BJ (cell line): ENCODE measurements at places on chromosomes 7 and 10.
A peak's percentile ranks its signal among the peaks of the same experiment; 100 is the strongest.

DNA sequence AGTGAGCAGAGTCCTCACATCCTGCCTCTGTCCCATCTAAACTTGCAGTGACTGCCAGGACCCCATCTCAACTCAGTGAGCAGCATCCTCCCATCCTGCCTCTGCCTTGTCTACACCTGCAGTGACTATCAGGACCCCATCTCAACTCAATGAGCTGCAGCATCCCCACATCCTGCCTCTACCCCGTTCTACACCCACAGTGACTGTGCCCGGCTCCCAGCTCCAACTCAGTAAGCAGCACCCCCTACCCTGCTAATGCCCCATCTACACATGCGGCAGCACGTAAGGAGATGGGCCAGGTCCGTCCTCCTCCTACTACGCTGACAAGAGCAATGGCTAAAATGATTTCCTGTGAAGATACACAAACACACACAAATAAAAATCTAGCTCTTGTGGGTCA is 65.5 kb downstream of the TNS3 start:
- no peak for DNase-seq

GRCh38 chr7:28533731-28534531 is 121.6 kb downstream of the CREB5 start:
- DNase-seq, result no peak

DNA sequence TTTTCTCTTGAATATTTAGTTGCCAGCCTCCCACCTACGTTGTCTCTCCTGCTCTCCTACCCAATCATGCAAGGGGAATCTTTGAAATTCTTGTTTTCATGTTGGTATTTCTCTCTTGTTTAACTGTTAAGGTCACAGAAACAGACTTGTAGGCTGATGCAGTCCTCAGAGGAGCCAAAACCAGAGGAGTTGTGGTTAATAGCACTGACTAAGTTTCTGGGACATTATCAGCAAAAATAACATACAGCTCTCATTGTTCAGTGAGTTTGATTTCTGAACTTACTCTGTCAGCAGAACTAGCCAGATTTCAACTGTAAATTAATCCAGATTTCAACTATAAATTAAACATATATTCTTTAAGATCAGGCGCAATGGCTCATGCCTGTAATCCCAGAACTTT is 11.1 kb upstream of the CUL1 start:
- DNase-seq, result no peak

DNA sequence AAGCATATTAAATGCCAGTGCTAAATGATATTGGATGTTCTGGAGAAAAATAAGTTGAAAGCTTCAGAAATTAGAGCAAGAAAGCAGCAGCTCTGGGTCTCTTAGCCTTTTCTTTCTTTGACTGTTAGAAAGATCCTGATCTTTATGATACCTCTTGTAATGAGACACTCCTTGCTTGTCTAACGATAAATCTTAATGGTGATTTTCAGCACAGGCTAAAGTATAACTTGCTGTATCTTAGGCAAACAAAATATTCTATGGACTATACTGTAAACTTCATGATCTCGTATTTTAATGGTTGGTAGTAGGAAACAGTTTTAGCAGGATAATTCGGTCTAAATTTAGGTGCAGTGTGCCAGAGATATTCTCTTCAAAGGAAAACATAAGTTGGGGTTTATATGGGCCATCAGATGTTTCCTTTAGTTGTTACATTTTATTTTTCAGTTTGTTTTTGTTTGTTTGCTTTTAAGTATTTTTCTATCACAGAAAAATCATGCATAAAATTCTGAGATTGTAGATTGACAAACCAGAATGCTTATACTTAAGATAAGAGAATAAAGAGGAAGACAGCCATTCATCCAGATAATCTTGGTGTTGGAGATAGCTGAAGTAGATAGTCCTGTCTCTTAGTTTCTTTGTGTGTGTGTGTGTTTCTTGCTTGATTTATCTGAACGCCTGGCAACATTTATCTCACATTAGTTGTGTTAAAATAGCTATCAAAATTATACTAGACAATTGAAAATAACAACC is 4.7 kb downstream of the CASD1 start:
- DNase-seq, result no peak

- no peak for DNase-seq
Observed at GRCh38 chr10:77188521-77188920, 449.1 kb downstream of the KCNMA1 start.

GRCh38 chr10:110378533-110379108 is 73.9 kb upstream of the SMNDC1 start:
- DNase-seq, result no peak

DNA sequence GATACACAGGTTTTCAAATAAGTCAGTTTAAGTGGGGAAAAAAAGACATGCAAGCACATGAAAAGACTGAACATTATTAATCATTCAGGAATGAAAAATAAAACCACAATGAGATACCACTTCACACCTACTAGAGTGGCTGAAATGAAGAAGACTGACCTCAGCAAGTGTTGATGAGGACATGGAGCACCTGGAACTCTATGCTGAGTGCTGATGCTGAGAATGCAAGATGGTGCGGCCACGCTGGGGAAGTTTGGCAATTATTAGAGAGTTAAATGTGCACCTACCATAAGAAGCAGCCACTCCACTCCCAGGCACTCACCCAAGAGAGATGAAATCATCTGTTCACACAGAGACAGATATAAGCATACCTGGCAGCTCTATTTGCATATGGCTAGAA is 32.9 kb upstream of the ELFN1 start:
- DNase-seq, result no peak

- DNase-seq, result peak; percentile 6
Observed at GRCh38 chr10:32332299-32332750, 14.6 kb downstream of the EPC1 start.

DNA sequence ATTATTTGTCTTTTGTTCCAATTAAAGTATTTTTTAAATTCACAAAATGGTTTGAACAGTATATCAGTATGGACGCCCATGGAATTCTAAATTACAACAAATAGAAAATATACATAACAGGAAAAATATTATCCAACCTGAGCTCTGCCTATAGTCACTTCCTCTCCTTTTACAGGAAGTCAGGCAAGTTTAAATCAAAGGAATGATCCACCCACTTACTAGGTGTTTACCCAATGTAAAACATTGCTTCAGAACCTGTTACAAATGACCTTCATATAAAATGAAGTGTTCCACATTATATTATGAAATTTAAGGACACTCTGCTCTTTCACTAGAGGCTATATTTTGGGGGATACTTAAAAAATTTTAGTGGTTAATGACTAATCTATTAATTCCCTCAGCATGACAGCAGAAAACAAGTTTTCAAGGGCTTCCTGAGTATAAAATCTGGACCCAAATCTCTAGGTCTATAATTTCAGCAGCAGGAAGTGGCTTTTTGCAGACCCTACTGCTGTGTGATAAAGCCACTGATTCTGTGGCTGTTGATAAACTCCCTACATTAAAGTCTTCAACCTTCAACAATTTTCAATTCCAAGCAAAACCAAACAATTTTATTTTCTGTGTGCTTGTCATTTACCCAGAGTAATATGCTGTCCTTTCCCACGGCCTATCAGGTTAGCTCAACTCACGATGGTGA is 722.6 kb downstream of the GATA3 start:
- DNase-seq, result no peak

GRCh38 chr7:1233333-1234048 is 819 bp downstream of the UNCX start:
- DNase-seq, result no peak

GRCh38 chr7:149355390-149356048 is 93.5 kb downstream of the ZNF783 start:
- DNase-seq, result no peak

GRCh38 chr7:29265208-29265923 is 70.8 kb downstream of the CHN2 start:
- no peak for DNase-seq

DNA sequence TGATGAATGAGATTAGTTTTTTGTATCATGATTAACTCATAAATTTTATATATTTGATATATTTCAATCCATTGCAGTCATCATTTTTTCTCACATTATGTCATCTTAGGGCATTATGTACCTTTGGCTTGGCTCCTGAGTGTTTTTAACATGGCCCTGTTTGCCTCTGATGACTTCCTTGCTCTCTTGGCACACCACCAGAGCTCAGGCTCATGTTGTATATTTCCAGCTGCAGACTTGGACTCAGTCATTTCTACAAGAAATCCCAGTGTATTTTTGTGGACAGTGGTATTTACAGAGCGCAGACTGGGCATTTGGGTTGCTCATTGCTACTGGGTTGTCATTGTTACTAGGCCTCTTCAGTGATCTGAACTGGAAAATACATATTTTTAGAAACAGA is 188.5 kb downstream of the ADRA2A start:
- no peak for DNase-seq

DNA sequence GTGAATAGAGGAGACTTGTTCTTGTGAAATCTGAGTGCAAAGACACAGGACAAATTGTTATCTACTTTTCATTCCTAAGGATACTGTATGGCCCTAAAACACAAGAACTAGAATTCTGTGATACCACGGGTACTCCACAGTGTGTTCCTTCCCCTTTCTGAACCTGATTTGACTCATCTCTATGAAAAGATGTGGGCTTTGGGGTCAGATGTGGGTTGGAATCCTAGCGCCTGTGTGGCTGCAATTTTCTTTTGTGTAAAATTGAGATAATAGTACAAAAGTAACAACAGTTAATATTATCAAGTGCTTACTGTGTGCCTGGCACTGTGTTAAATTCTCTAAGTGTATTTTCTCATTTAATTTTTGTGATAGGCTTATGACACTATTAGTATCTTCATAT is 8.1 kb downstream of the SRGN start:
- DNase-seq, result no peak

DNA sequence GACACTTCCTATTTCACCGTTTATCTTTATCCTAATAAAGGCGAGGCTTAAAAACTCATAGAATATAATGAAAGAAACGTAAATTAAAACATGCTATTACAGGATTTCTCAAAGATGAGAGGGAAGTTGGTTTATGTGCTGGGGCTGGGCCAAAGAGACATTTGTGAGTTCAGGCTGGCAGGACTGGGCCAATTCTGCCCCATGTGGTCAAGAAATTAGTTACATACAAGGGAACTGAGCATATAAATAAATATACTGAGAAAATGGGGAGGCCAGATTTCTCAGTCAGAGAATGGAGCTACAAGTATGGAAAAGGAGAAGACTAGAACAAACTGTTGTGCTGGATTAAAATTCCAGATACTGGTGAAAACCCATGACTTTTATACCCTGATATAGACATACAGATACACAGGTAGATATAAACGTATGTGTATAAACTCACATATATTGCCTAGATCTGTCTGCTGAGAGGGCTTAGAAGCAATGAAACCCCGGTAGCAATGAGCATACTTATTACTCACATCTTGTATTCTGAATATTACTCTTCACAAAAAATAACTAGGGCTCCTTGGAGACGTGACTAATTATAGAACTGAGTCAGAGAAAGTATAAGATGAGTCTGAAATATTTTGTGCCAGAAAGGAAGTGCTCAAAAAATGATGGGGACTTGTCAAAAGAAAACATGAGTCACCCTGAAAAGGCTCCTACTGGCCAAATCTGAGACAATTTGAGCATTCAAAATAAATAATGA is 155.7 kb upstream of the FGFR2 start:
- peak; percentile 46 for DNase-seq

DNA sequence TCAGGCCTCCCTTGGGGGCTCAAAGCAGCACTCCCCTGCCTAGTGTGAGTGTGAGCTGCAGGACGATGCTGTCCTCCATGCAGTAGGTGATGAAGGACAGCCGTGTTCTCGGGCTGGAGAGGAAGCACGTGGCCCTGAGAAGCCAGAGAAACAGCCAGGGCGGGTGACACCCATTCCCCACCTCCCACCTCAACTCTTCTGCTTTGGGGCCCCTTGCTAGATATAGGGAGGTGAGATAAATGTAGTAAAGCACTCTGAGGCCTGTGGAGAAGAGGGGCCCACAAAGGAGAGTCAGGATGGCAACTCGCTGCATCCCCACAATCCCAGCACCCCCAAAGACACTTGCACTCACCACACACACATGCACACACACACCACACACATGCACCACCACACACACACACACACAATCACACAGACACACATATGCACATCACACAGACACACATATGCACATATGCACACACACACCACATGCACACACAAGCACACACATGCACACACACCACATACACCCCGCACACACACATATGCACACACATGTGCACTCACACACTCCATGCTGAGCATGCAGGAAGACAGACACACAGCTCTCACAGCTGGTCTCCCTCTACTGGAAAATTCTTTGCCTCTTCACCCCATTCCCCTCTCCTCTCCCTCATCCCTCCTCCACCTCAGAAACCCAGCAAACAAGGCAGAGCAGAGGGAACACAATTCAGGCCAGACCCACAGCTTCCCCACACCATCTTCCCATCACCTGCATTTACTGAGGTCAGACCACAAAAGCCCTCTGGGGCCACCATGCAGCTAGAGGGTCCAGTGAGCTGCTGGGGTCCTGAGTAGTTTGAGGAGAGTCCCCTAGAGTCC is 30.5 kb downstream of the ANXA8 start:
- no peak for DNase-seq

GRCh38 chr7:1601956-1602355 is 32.1 kb upstream of the PSMG3 start:
- DNase-seq, result no peak

GRCh38 chr10:15789793-15790525 is 70.2 kb upstream of the ITGA8 start:
- DNase-seq, result peak; percentile 75

- DNase-seq, result no peak
Observed at GRCh38 chr10:47334466-47335295, 12.4 kb downstream of the GDF2 start.

DNA sequence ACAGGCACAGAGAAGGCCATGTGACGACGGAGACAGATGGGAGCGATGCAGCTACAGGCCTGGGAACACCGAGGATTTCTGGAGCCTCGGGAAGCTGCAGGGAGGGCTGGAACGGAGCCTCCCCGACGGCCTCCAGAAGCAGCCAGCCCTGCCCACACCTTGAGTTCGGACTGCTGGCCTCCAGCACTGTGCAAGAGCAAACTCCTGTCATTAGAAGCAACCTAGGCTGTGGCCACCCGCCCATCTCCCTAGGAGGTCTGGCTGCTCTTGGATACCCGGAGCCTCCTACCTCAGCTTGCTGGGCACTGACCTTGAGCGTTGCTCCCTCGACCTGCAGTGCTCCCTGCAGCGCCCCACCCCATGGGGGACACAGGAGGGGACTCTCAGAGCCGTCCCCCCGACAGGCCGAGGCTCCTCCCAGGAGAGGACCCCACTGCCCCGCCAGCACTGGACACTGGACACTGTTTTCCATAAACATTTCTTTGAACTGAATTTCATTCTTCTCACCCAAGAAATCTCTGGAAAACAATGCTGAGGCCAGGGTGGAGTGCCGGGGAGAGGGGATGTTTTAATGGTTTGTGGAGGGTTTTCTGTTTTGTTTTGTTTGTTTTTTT is 22.5 kb upstream of the TNRC18 start:
- no peak for DNase-seq

DNA sequence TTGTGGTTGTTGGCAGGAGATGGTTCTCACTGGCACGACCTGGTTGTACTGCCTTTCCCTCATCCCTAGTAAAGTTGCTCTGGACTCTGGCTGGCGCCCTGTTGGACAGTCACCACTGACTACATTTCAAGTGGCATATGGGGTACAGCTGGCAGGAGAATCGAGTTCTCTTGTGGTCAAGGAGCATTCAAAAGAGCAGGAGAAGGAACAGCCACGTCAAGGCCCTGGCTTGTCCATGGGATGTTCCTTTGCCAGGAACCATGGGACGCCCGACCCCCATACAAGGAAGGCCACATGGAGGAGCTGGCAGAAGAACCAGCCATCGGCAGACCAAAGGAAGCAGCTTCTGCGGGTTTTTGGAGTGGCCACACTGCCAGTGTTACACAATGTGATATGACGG is 87.0 kb upstream of the SLC25A13 start:
- no peak for DNase-seq

- DNase-seq, result no peak
Observed at GRCh38 chr7:158705234-158705850, 738 bp upstream of the NCAPG2 start.

- DNase-seq, result no peak
Observed at GRCh38 chr10:126646110-126646509, 24.4 kb downstream of the C10orf90 start.
